Amniotic epithelial cell (primary cell): ENCODE measurements at places on chromosomes 2 and 18.

DNA sequence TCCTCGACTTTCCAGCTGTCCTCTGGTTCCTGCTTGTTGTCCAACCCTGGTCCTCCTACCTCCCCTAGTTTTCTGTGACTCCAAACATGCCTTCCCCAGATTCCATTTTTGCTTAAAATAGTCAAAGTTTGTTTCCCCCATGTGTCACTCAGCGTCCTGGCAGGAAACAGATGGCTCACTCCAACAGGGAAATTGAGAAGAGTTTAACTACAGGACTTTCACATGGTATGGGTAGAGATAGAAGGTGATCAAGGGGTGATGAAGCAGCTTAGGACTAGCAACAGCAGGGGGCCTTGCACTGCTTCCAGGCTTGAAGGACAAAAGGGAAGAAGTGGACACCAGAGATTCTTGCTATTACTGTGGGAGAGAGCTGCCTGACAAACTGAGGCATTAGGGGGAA, 6.1 kb upstream of the CUL3 start:
- no peak for DNase-seq

- DNase-seq, result no peak
Observed at GRCh38 chr2:60819155-60819862, 62.1 kb upstream of the REL start.

DNA sequence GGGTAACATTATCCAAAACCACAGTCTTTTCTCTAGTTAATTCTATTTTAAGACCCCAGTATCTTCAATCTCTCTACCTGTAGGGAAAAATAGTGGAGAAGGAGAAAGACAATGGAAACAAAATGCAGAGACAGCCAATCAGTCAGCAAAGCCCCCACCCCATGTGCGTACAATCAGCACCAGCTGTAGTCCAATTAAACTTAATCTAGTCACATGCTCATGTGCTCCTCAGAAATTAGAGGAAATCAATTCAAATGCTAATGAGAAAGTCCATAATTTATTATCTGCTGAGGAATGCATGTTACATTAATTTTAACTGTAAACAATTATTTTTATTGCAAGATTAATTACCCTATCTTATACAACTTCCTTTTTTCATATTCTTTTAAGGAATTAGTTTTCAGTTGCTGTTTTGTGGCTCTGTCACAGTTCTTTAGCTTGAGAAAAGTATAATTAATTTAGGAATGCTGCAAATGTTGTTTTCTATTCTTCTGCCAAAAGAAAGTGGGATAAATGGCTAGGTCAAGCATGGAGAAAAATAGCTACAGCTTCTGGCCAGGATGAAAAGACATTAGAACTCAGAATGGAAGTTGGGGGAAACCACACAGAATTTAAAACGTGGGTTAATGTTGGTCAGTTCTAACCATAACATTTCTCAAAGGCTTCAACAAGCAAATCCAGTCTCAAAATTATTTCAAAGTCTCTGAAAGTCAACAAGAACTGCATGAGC, 232.4 kb upstream of the HNRNPA3 start:
- no peak for DNase-seq

GRCh38 chr2:239770246-239770639, 254.9 kb downstream of the NDUFA10 start:
- DNase-seq, result no peak

- no peak for DNase-seq
Observed at GRCh38 chr2:35538796-35539195, 816.8 kb upstream of the CRIM1 start.

DNA sequence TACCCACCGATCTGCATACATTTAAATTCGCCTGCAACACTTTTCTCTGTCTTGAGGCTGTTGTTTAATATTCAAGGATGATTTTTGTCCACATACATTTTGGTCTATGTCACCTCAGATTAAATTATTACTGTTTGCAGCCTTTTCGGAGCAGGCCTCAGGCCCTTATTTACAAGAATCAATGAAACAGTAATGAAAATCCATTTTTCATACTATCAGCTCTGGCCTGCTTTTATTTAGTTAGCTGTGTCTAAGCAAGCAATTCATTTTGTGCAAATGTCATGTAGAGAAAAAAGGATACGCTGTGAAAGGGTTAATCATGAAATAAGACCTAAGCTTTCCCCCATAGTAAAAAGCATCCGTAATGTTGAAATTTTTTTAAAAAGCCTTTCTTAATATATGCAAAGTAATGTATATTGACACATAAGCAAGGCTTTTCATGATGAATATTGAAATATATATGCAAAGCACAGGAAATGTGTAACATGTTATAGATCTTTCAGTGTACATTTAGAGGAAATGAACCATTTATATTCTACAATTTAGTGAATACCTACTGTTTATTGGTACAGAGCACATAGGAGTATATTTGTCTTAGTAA, 1135.3 kb upstream of the ZEB2 start:
- DNase-seq, result no peak

DNA sequence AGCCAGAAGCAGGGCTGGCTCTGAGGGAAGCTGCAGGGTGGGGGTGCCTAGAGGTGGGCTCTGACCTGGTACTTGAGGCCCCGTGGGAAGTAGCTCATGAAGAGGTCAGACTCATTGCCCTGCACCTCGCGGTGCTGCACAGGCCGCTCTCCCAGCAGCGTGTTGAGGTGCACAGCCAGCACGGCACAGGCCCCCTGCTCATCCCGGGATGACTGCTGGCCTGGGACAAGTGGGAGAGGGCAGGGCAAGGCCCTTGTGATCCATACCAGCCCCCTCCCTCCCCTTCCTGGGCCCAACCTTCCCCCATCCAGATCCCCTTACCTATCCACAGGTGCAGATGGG, 8.7 kb downstream of the CAPG start:
- DNase-seq, result no peak

- DNase-seq, result peak; percentile 97
Observed at GRCh38 chr2:182142062-182142461, 156.4 kb downstream of the PPP1R1C start.

DNA sequence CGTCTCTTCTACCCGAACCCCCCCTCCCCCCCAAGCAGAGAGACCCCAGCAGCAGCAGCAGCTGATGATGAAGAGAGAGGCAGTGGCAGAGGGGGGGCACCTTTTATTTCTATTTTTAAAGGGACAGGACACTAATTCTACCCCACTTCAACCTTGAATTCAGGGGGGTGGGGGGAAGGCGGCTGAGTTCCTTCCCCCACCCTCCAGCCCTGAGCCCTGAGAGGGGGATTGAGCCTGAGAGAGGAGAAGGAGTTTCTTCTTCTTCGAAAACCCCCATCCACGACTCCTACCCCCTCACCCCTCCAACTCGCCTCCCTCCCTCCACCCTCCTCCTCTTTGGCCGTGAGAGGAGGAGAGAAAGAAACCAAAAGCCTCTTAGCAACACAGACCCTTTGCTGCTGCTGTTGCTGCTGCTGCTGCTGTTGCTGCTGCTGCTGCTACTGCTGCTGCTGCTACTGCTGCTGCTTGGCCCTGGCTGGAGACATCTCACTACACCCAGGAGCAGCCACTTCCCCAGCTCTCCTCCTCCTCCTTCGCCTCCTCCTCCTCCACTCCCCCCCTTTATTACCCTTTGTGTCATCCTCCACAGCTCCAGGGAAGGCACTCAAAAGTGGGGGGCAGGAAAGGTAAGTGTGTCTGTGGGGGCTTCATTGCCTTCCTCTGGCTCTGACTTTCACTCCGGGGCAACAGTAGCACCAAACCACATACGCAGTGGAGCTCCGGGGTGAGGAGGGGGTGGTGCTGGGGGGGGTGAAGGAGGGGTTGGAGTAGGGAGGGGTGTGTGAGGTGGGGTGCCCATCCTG, at the start of gene MBD5:
Gene MBD5, plus strand, starts transcription at position 33 of the 803 bp plus-strand sequence.
- DNase-seq, result peak; percentile 60

DNA sequence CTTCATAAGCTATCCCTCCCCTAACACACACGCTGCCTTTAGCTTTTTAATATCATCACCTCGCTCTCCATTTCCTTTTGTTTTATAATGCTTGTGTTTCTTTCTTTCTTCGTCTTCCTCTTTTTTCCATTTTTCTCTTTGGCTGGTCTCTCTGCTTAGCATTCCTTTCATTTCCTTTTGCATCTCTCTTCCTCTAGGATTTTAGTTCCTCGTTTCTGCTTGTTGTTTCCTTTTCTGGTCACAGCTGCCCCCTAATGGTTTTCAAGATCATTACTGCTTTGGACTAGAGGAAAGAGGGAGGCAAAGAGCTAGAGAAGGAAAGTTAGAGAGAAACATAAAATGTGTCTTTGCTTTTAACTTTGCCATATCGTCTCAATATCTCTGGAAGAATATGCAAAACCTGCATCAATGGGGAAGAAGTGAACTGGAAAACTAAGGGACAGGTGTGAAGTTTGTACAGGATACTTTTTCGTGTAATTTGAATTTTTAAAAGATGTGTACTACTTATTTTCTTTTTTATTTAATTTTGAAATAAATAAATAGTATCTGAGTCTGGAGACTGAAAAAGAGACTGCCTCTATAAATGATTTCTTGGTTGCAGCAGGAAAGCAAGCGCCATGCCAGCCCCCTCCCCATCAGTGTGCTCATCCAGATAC, 6.3 kb upstream of the NRP2 start:
- peak; percentile 69 for DNase-seq

DNA sequence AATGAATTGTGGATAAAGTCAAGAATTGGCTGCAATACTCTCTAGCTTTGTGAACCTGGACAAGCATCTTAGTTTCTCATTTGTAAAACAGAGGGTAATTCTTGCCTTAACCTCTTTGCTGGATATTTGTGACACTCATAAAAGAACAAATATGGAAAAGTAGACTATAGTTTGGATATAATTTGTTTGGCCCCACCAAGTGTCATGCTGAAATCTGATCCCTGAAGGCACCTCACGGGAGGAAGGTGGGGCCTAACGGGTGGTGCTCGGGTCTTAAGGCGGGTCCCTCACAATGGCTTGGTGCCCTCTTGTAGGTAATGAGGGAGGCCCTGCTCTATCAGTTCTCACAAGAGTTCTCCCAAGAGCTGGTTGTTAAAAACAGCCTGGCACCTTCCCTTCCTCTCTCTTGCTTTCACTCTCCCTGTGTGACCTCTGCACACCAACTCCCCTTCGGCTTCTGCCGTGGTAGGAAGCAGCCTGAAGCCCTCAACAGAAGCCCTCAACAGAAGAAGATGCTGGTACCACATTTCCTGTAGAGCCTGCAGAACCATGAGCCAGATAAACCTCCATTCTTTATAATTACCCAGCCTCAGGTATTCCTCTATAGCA, 37.4 kb downstream of the ARL4C start:
- DNase-seq, result no peak

DNA sequence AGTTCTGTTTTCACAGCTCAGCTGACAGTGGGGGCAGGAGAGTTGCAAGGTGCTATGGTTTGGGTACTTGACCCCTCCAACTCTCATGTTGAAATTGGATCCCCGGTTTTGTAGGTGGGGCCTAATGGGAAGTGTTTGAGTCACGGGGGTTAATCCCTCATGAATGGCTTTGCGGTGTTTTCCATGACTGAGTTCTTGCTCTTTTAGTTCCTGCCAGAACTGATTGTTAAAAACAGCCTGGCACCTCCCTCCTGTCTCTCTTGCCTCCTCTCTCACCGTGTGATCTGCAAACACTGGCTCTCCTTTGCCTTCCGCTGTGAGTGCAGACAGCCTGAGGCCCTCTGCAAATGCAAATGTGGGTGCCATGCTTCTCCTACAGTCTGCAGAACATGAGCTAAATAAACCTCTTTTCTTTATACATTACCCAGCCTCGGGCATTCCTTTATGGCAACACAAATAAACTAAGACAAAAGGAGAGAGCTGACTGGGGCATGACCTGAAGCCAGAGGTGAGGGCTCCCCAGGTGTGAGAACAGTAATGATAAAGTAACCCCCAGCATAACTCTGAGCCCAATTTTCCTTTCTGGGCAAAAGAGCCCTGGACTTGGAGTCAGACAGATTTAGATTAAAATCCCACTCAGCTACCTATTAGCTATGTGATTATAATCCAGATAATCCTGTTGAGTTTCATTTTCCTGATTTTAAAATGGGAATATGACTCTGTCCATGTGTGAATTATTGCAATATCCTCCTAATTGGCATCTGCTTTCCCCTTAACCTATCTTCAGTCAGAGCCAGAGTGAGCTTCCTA, 64.9 kb upstream of the CAPN13 start:
- no peak for DNase-seq

DNA sequence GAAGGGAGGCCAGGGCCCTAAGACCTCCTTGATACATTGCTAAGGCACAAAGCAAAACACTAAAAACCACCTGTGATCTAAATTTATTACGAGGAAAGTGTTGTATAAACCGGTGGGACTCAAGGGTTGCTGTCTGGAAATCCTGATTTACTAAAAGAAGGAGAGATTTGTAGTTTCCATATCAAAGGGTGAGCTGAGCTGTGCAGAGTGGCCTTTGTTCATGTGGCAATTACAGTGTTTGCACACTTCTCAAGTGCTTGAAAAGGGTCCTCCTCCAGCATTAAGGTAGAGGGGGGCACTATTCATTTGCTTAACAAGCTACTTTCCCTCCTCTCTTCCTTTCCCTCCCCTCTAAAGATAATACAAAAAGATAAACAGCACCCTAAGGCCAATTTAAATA, 30.5 kb upstream of the ITGA4 start:
- DNase-seq, result no peak

- DNase-seq, result no peak
Observed at GRCh38 chr2:191983186-191983585, 136.3 kb upstream of the CAVIN2 start.

GRCh38 chr18:23438608-23439366, 14.3 kb upstream of the RIOK3 start:
- no peak for DNase-seq

DNA sequence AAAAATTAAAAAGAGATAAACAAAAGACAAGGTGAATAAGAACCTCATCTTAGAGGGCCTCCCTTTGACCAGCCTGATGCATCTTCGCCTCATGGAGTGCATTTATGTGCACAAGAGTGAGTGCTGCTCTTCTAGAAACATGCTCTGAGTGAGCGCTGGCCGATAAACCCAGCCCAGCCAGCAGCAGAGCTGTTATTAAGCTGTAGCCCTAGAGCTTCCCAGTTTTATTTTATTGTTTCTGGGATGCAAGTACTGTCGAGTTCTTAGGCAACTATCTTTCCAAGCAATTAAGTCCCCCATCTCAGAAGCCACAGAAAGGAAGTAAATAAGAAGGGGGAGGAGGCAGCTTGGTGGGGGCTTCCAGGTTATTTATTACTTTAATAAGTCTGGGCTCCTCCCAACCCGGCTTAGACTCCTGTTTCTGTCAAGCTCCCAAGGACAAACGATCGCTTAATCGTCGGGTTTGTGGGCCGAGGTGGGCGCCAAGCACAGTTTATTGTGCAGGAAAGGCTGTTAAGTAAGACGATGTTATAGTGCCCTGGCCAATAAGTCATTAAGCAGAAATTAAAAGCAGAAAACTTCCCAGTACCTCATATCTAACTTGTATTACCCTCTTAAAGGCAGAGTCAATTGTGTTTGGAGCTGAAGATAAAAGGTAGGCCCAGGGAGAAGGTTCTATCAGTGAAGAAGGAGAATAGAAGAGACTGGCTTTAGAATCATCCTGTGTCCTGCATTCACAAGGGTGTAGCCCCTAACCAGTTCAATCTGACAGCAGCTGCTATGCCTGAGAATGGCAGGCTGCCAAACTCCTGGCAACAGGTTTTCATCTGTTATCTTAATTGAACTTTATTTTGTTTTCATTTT, 176.3 kb downstream of the PIK3C3 start:
- no peak for DNase-seq

GRCh38 chr2:81260320-81260719, 955.8 kb upstream of the LRRTM1 start:
- DNase-seq, result no peak

GRCh38 chr2:100018341-100019193, 123.8 kb downstream of the AFF3 start:
- peak; percentile 59 for DNase-seq

GRCh38 chr2:24512404-24512803, 21.4 kb downstream of the NCOA1 start:
- no peak for DNase-seq

GRCh38 chr2:32963941-32964340, 17.2 kb downstream of the LTBP1 start:
- no peak for DNase-seq

GRCh38 chr2:39017334-39017733, 103.5 kb downstream of the SOS1 start:
- DNase-seq, result no peak
